ENCODE measurements at places on chromosomes 5 and 9. TPM values are rescaled to one million over a fixed set of nuclear protein-coding genes. Genes with fewer than 3 reads are reported as not detected.

The STKLD1 gene
- not detected for total RNA-seq

The DNM1 gene
- total RNA-seq = 31.9 TPM

GRCh38 chr9:104775574-104775936 is 11.6 kb downstream of the NIPSNAP3B start:
- no peak for DNase-seq

- DNase-seq = no peak
These were observed 124.4 kb downstream of the TENT4A start for GRCh38 chr5:6837519-6838110.

- DNase-seq = no peak
These were observed 68.2 kb upstream of the STC2 start for GRCh38 chr5:173396311-173396993.
